M059J (cell line): ENCODE measurements at places on chromosomes 3 and 15. TPM values are rescaled to one million over a fixed set of nuclear protein-coding genes. Genes with fewer than 3 reads are reported as not detected.

Gene CACNA2D2
- not detected in 2 replicates for total RNA-seq

Gene CAV3
- not detected in 2 replicates for total RNA-seq

Gene IGSF11
- not detected in 2 replicates for total RNA-seq

Gene SLC12A1
- total RNA-seq, result 0.05 TPM in 1 of 2 replicates, not detected in the other

Gene PLSCR4
- 19.3 and 20.4 TPM in 2 replicates for total RNA-seq

Gene KLHL40
- not detected in 2 replicates for total RNA-seq

Gene CLDN16
- total RNA-seq, result not detected in 2 replicates

Gene ACAN
- total RNA-seq, result not detected in 2 replicates

Gene A4GNT
- total RNA-seq, result not detected in 2 replicates

Gene COLQ
- 0.12 and 0.27 TPM in 2 replicates for total RNA-seq

Gene SYNPR
- not detected in 2 replicates for total RNA-seq

Gene C3orf62
- total RNA-seq, result 0.34 and 4.7 TPM in 2 replicates

Gene GABRG3
- not detected in 2 replicates for total RNA-seq

Gene NLGN1
- 4.2 and 10.6 TPM in 2 replicates for total RNA-seq

Gene PAQR5
- 1.3 and 3.5 TPM in 2 replicates for total RNA-seq

Gene LEKR1
- total RNA-seq, result 0.94 and 1.6 TPM in 2 replicates

Gene MUSTN1
- 0.27 TPM in 1 of 2 replicates, not detected in the other for total RNA-seq

Gene RNU5B-1
- not detected in 2 replicates for total RNA-seq

Gene TNFSF10
- 181 and 241 TPM in 2 replicates for total RNA-seq

Gene TTLL3
- total RNA-seq, result 2.6 and 3.3 TPM in 2 replicates

Gene GOLGA6L9
- 0.12 and 0.54 TPM in 2 replicates for total RNA-seq

Gene ITIH4
- 0.02 TPM in 1 of 2 replicates, not detected in the other for total RNA-seq

Gene QRICH1
- 44.8 and 62.9 TPM in 2 replicates for total RNA-seq

Gene CFAP20DC
- not detected in 2 replicates for total RNA-seq

Gene AP3B2
- total RNA-seq, result 0.12 TPM in 1 of 2 replicates, not detected in the other
